ENCODE measurements at places on chromosomes 3 and 15. TPM values are rescaled to one million over a fixed set of nuclear protein-coding genes. Genes with fewer than 3 reads are reported as not detected.

DNA sequence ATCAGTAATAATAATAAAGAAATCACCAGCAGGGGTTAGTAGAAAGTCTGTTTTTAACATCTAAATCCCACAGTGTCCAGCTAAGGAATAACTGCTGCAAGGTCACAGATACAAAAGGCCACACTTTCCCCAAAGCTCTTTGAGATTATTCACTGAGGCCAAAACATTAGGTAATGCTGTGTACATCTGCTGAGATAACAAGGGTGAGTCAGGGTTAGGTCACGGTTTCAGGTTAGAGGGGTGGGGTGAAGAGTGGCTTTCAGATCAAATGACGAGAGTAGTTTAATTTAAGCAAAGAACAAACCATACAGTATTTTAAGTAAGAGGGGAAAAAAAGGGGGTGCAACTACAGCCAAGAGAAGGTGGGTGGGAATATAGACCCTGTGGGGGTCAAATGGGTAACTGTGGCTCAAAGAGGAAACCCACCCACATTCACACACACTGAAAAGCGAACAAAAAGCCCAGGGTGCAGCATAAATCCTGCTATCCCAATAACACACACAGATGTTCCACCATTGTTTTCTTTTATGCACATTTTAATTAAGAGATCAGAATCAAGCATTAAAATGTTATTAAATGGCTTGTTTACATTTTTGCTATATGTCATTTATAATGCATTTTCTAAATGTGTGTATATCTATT lies 412.9 kb downstream of the TIGIT start:
- H3K36me3 ChIP-seq = no peaks in the 10 kb centered on the region
- no peak for DNase-seq
- no peak overlapping the region for H3K27ac ChIP-seq
- peaks cover 11% of the 10 kb centered on the region for H3K4me1 ChIP-seq
- H3K27me3 ChIP-seq = no peaks in the 10 kb centered on the region

DNA sequence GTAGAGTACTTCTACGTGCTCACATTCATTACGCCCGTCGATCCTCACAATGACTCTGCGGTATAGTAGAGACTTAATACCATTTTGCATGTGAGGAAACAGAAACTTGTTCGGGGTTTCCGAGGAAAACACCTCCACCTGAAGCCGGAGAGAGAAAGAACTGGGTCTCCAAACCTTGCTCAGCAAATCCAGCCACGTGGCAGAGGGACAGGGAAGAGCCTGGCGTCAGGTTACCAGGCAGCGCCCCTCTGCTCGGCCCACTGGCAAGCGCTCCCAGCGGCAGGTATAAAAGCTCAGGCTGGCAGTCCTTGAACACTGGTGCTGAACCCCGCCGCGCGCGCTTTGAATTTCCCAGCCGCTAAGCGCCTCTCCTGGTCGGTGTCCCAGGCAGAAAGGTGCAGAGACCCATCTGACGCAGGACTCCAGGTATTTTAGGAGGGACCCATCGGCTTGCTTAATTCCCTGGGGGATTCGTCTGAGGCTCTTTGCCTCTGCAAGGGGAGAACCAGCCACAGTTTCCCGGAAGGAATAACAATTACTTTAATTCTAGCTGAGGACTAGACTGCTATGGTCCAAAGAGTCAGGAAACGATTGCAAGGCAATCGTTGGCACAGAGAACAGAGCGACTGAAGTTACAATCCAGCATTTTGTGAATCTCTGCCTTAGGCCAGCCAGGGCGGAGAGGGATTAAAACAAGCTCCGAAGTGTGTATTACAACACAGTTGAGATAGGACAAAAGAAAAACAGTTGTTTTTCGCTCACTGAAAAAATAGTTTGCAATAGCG lies at the start of gene C2CD4A:
Gene C2CD4A, plus strand, starts transcription at position 315 of the 785 bp plus-strand sequence. CDS start 637 bp downstream, outside the sequence.
- H3K4me3 ChIP-seq = peak within 1 kb of the TSS; percentile 76
- no peak within 1 kb of the TSS for H3K27ac ChIP-seq
- peaks cover 78% of the 10 kb centered on the region for H3K27me3 ChIP-seq
- peaks cover 9% of the 10 kb centered on the region for H3K4me1 ChIP-seq
- no peaks in the 10 kb centered on the region for H3K36me3 ChIP-seq

DNA sequence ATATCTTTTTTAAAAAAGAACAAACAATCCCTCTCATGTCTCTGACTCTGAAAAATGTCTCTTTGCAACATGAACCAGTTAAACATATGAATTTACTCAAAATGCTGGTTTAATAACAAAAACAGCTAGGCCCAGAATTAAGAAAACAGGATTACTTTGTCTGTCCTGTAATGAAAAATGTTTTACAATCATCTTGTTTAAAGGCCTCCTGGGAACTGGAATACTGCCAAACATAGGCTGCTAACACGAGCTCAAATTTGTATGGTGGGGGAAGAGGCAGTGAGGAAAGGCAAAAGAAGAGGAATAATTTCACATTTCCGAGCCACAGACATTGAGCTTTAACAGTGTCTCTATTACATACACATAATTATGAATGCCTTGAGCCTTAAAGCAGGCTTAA lies 61.7 kb upstream of the PPIB start:
- H3K4me3 ChIP-seq = no peak overlapping the region
- no peak overlapping the region for H3K27ac ChIP-seq
- H3K36me3 ChIP-seq = peaks cover 17% of the 10 kb centered on the region
- H3K4me1 ChIP-seq = no peaks in the 10 kb centered on the region
- no peak for DNase-seq

DNA sequence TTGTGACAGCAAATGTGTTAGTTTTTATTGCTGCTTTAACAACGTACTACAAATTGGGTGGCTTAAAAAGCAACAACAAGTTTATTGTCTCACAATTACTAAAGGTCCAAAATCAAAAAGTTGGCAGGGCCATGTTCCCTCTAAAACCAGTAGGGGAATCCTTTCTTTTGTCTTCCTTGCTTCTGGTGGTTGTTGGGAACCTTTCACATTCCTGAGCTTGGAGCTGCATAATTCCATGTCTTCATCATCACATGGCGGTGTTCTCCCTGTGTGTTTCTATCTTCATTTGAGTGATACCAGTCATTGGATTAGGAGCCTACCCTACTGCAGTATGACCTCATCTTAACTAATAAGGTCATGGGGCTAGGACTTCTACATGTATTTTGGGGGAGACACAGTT lies 7.4 kb downstream of the SPRED1 start:
- no peaks in the 10 kb centered on the region for H3K27me3 ChIP-seq
- H3K4me1 ChIP-seq = peaks cover 42% of the 10 kb centered on the region
- no peak overlapping the region for H3K27ac ChIP-seq
- H3K36me3 ChIP-seq = no peaks in the 10 kb centered on the region
- DNase-seq = no peak

DNA sequence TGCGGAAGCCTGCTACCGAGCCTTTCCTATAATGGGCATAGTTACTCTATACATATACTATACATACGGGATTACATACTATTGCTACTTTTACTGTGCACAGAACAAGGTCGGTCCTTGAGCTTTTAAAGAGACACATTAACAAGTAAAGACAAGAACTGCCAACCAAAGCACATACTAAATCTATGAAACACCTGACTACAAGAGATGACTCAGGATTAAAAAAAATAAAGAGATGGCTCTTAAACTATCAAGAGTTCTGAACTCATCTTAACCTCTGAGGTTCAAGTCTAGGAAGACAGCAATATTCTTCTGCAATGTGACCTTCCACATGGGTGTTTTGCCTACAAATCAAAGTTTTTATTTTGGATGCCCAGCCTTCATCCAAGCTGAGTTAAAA lies 106.8 kb downstream of the TNIK start:
- H3K27ac ChIP-seq = no peak overlapping the region
- H3K36me3 ChIP-seq = no peaks in the 10 kb centered on the region
- peaks cover 21% of the 10 kb centered on the region for H3K4me1 ChIP-seq
- no peak for DNase-seq

DNA sequence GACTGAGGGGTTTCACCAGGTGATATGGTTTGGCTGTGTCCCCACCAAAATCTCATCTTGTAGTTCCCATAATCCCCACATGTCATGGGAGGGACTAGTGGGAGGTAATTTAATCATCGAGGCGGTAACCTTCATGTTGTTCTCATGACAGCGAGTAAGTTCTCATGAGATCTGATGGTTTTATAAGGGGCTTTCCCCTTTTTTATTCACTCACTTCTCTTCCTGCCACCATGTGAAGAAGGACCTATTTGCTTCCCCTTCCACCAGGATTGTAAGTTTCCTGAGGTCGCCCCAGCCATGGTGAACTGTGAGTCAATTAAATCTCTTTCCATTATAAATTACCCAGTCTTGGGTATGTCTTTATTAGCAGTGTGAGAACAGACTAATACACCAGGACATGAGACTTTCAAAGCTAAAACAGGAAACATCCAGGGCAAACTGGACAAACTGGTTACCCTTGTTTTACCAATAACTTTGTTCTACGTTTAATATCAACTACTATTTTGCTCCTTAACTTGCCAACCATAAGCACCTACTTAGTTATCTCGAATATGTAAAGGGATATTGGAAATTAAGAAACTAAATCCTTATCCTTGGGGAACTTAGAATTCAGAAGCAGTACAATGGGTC lies 98.2 kb downstream of the MYH15 start:
- peaks cover 2% of the 10 kb centered on the region for H3K4me1 ChIP-seq
- no peaks in the 10 kb centered on the region for H3K27me3 ChIP-seq
- no peak overlapping the region for H3K27ac ChIP-seq
- H3K36me3 ChIP-seq = no peaks in the 10 kb centered on the region
- H3K4me3 ChIP-seq = no peak overlapping the region

GRCh38 chr3:102006812-102007485 lies 157.6 kb downstream of the NFKBIZ start:
- DNase-seq = no peak
- H3K27me3 ChIP-seq = no peaks in the 10 kb centered on the region
- H3K4me1 ChIP-seq = no peaks in the 10 kb centered on the region
- H3K27ac ChIP-seq = no peak overlapping the region
- H3K4me3 ChIP-seq = no peak overlapping the region

- H3K4me1 ChIP-seq = peaks cover 27% of the 10 kb centered on the region
- H3K36me3 ChIP-seq = no peaks in the 10 kb centered on the region
- no peaks in the 10 kb centered on the region for H3K27me3 ChIP-seq
- peak overlapping the region; percentile 89 for H3K4me3 ChIP-seq
Observed at GRCh38 chr3:174440253-174440701, 418.9 kb upstream of the NAALADL2 start.

GRCh38 chr3:59374091-59374817 lies 324.4 kb upstream of the CFAP20DC start:
- H3K4me3 ChIP-seq = no peak overlapping the region
- DNase-seq = no peak
- H3K27me3 ChIP-seq = no peaks in the 10 kb centered on the region
- peaks cover 2% of the 10 kb centered on the region for H3K36me3 ChIP-seq

- peak; percentile 9 for DNase-seq
- H3K27me3 ChIP-seq = no peaks in the 10 kb centered on the region
- peaks cover 40% of the 10 kb centered on the region for H3K4me1 ChIP-seq
- H3K4me3 ChIP-seq = no peak overlapping the region
- H3K27ac ChIP-seq = no peak overlapping the region
- peaks cover 3% of the 10 kb centered on the region for H3K36me3 ChIP-seq
Observed at GRCh38 chr15:80418892-80419537, 14.8 kb downstream of the ARNT2 start.

GRCh38 chr3:127791221-127791913 lies 30.9 kb downstream of the MGLL start:
- peaks cover 6% of the 10 kb centered on the region for H3K36me3 ChIP-seq
- H3K4me1 ChIP-seq = peaks cover 41% of the 10 kb centered on the region
- DNase-seq = no peak

DNA sequence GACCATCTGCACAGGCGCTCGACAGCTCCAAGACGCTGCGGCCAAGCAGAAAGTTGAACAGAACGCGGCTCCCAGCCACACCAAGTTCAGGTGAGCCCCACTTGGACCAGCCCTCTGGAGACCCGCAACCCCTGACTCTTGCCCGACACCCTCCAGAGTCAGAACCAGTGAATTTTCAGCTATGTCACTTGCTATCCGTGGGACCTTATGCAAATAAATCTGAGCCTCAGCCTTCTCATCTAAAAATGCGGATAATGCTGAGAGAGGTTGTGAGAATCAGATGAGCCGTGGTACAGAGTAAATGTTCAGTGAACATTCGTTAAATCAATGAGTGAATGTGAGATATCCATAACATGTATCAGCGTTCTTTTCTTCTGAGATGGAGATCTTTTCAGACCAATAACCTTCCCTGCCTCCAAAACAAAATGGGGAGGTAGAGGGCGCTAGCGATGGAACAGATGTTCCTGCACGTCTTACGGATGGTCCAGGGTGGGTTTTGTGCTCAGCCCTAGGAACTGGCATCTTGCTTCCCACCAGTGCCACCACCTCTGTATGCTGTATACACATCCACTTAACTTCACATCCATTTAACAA lies 524 bp downstream of the MRPS11 start:
- DNase-seq = no peak
- H3K4me1 ChIP-seq = peaks cover 20% of the 10 kb centered on the region
- H3K27ac ChIP-seq = peak overlapping the region; percentile 100
- peak overlapping the region; percentile 97 for H3K4me3 ChIP-seq
- H3K27me3 ChIP-seq = no peaks in the 10 kb centered on the region

DNA sequence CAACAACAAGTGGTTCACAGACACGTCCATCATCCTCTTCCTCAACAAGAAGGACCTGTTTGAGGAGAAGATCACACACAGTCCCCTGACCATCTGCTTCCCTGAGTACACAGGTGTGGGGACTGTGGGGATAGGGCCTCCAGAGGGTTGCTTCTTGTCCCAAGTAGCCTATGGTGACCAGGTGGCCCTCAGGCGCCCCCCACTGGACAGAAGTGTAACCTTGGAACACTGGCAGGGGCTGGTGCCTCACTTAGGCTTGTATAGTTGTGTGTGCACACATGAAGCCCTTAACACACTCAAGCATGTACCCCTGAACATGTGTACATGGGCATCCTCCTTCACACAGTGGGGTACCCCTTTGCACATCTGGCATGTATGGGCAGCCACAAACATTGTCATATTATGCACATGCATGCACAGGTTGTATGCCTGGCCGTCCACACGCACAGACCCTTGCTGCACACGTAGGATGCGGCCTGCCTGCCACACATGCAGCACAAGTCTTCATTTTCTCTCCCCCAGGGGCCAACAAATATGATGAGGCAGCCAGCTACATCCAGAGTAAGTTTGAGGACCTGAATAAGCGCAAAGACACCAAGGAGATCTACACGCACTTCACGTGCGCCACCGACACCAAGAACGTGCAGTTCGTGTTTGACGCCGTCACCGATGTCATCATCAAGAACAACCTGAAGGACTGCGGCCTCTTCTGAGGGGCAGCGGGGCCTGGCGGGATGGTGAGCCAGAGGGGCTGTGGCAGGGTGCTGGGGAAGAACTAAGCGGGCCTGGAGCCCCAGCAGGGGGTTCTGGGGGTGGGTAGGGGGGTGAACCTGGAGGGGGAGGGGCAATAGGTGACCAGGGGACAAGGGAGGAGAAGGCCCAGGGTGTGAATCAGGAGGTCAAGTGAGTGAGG lies 11.7 kb upstream of the SEMA3B start:
- H3K4me1 ChIP-seq = peaks cover 40% of the 10 kb centered on the region
- no peak for DNase-seq
- peak overlapping the region; percentile 51 for H3K4me3 ChIP-seq
- H3K27ac ChIP-seq = peak overlapping the region; percentile 96

- peaks cover 22% of the 10 kb centered on the region for H3K36me3 ChIP-seq
- H3K27me3 ChIP-seq = no peaks in the 10 kb centered on the region
- H3K4me3 ChIP-seq = peak overlapping the region; percentile 94
- H3K4me1 ChIP-seq = peaks cover 36% of the 10 kb centered on the region
Observed at GRCh38 chr15:89244574-89244903, 760 bp downstream of the FANCI start.

Gene C2CD4B
- not detected for total RNA-seq

Gene CPOX
- total RNA-seq = 29.8 TPM

Gene PAK6
- total RNA-seq = 0.93 TPM

Gene CLCN2
- 23.6 TPM for total RNA-seq

Gene CEMIP
- 0.33 TPM for total RNA-seq

Data from neural crest cell (in vitro differentiated cells).